ENCODE measurements at places on chromosomes 2 and 18.

- DNase-seq: no peak
Measured at GRCh38 chr2:127420039-127420864, 2.0 kb downstream of the PROC start.

DNA sequence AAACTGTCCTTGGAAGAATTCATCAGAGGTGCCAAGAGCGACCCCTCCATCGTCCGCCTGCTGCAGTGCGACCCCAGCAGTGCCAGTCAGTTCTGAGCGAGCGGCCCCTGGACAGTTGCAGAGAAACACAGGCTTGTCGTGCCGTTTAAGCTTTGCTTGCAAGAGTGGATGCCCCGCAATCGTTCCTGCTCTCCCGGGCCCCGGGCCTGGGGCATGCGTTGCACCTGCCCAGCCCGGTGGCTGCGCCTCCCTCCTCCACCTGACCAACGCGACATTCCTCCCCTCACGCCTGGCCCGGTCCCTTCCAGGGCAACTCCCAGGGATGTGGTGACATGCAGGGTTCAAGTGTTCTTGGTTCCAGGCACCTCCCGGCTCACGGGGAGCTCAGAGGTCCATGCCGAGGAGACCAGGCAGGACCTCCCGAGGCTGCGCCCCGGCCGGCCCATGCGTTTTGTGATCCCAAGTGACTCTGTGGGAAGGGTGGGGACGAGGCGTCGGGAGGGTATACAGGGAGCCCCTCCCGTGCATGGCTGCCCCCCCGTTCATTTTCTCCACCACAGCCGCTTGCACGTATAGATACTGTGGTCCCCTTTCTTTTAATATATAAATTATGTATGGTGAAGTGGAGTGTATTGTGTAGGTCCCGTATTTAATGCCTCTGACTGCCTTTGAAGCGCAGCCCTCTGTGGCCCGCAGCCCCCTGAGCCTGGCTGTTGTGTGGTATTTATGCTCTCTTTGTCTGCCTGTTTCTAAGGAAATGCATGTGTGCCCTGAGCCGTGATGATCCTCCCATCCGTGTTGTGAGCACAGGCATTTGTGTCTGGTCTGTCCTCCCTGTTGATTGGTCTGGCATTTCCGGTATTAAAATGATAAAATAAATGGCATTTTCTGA lies 21.2 kb downstream of the ODC1 start:
- DNase-seq: no peak

DNA sequence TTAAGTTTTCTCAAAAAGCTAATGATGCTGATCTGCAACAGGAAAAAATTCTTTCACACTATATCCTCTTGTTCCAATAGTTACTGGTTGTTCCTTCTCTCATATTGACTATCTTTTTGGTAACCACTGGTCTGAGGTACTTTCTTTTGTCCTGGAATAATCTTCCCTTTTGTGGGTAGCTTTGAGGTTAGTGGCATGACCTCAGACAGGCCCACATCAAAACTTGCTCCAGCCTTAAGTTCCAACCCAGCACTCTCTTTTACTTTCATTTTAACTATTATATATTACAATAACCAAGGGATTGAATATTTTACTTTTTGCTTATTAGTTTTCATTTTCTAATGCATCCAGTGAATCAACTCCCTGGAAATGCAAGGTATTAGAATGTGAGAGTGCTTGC lies 9.5 kb downstream of the REG1A start:
- no peak for DNase-seq

DNA sequence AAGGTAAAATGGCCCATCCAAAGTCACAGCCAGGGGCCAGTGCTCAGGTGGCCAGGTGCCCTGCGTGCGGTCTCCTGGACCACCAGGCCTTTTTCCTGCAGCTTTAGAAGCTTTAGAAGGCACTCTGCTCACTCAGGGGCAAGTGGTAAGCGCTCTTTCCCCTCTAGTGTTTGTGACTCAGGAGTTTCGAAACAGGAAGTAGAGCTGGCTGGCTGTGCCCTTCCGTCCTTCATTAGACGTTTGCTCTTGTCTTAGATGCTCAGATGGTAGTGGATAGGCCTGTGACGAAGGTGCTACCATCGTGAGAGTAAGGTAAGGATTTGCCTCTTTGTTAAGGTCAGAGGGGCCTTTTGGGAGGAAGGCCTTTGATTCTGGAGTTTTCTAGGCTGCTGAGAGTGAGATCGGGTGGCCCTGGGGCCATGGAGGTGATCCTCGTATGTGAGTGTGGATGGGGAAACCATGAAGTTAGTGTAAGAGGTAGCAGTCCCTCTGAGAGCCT lies at the start of gene CASP8:
Gene CASP8 (plus strand): TSS at position 235 of the 499 bp plus-strand sequence. CDS start 5,951 bp downstream, outside the sequence.
- DNase-seq: peak; percentile 48

- DNase-seq: no peak
Measured at GRCh38 chr2:143262389-143262788, 133.2 kb downstream of the ARHGAP15 start.

GRCh38 chr2:150872756-150873395 lies 385.4 kb upstream of the RND3 start:
- no peak for DNase-seq

- DNase-seq: peak; percentile 31
Measured at GRCh38 chr2:144162652-144163051, 357.3 kb downstream of the ZEB2 start.

GRCh38 chr2:142321706-142322280 lies 191.0 kb upstream of the LRP1B start:
- DNase-seq: no peak

DNA sequence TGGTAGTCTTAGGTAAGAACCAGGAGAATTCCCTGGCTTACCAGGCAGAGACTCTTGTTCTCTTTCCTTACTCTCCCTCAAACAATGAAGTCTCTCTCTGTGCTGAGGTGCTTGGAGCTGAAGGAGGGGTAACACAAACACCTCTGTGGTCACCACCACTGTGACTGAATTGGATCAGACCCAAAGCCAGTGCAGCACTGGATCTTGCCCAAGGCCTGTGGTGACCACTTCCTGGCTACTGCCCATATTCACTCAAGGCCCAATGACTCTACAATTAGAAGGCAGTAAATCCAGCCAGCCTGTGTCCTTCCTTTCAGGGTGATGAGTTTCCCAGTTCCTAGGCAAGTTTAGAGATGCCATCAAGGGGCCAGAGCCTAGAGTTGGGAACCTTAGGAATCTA lies 706.8 kb downstream of the SLC4A3 start:
- DNase-seq: no peak

GRCh38 chr2:188189356-188189755 lies 102.3 kb upstream of the GULP1 start:
- DNase-seq: no peak

- no peak for DNase-seq
Measured at GRCh38 chr2:143581134-143581533, 451.9 kb downstream of the ARHGAP15 start.

DNA sequence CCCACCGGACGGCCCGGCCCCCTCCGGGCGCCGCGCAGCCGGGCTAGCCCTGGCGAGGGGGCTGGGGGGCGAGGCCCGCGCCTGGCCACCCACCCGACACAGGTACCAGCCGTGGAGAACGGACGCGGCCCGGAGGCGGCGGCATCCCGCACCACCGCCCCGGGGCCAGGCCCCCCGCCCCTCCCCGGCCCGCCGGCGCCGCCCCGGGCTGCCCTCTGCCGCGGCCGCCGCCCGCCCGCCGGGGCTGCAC lies 405 bp downstream of the SOS1 start:
- DNase-seq: no peak

GRCh38 chr2:69729266-69729665 lies 12.7 kb upstream of the ANXA4 start:
- DNase-seq: no peak

GRCh38 chr18:70068981-70069380 lies 121.3 kb upstream of the CD226 start:
- DNase-seq: no peak

DNA sequence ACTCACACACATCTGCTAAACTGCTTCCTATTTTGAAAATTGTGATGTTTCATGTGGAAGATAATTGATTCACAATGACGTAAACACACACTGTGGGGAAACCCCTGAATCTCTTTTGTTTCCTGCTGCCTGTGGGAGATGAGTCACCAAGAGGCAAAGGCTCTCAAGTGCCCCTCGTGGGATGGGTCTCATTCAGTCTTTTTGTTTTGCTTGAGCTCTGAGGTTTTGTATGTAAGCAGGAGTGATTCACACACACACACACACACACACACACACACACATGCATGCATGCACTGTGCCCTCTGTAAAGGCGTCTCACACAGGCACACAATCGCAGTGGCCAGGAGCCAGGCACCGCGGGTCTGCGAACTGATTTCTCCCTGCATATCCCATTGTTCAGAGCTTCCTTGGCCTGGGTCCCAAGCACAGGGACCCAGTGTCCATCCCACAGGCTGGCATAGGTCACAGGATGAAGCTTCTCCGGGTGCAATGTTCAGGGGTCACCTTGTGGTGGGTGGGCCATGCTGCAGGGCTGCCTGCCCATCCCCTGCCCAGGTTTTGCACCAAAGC lies 12.1 kb upstream of the ARHGEF4 start:
- peak; percentile 64 for DNase-seq

- no peak for DNase-seq
Measured at GRCh38 chr2:216679658-216680024, 15.7 kb downstream of the IGFBP5 start.

All from CD8-positive, alpha-beta memory T cell (primary cell).